ENCODE measurements at places on chromosomes 2 and 18.
A peak's percentile ranks its signal among the peaks of the same experiment; 100 is the strongest.

DNA sequence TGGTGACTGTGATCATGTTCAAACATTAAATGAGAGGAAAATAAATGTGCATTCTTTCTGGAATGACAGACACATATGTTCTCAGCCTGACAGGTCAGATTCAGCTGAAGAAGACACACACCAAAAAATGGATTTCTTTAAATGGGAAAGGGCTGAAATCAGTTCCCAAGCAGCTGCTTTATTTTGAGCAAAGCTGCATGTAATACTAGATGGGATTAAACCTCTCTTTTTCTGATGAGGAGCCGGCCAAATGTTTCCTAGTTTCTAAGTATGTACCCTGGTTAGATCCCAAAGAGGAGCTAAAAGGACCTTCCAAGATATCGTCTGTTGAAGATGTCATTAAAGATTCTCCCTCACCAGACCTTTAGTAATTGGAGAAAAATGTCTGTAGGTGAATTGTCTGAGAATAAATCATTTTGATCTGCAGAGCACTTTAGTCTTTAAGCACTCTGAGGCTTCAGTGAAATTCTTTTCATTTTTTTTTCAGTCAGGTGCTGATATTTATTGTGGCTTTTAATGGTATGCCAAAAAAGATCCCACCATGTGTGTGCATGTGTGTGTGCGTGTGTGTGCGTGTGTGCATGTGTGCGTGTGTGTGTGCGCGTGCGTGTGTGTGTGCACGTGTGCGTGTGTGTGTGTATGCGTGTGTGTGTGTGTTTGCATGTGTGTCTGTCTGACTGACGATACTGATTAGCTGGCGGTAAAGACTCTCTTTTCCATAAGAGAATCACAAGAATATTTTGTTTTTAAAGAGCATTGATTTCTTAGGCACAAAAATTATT lies 175.8 kb downstream of the IRS1 start:
- DNase-seq: no peak

- DNase-seq: no peak
These were observed 221.6 kb downstream of the MYCN start for GRCh38 chr2:16161768-16162490.

GRCh38 chr2:175400975-175401374 lies 219.5 kb upstream of the ATP5MC3 start:
- DNase-seq: no peak

- no peak for DNase-seq
These were observed 1.4 kb downstream of the MARCHF7 start for GRCh38 chr2:159713631-159714246.

DNA sequence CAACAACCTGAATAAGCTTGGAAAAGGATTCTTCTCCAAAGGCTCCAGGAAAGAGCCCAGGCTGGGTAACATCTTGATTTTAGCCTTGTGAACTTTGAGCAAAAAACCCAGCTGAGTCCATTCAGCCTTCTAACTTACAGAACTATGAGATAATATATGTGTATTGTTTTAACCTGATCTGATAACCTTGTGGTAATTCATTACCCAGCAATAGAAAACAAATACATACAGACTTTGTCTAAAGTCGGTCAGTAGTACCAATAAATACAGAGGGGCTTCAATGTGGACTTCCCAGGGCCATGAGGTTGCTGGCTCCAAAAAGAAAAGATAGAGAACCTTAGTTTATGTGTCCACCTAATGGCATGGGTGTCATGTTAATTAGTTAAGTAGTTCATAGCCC lies 191.8 kb downstream of the KCNH7 start:
- no peak for DNase-seq

DNA sequence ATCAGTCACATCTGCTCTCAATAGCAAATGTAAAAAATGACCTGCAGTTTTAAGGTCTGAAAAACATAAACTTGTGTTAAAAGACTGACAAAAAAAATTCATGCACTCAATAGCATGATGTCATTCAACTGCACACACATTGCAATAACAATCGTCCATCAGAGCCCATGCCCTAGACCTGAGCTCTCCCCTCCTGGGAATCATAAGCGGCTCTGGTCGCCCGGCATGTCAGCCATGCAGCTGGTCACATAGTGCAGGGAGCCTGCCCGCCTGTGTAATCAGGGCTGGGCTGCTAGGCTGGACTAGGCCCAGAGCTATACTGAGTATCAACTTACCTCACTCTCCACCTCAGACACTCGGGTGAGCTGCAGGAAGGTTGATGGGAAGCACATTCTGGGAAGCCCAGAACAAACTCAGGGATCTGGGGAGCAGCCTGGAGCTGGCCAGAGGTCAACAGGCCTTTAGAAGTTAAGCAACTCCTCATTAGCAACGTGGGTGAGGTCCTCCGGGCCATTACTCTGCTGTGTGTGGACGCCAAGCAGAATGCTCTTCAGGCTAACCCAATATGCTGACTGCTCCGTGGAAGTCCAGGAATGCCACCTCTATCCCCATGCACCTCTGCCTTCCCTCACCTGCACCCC lies 165.5 kb downstream of the TTC32 start:
- no peak for DNase-seq

GRCh38 chr2:146370826-146371225 lies 1474.0 kb upstream of the ACVR2A start:
- DNase-seq: no peak

GRCh38 chr2:128520340-128520739 lies 201.7 kb upstream of the HS6ST1 start:
- DNase-seq: no peak

GRCh38 chr2:200172521-200172920 lies 134.0 kb upstream of the SPATS2L start:
- DNase-seq: no peak

DNA sequence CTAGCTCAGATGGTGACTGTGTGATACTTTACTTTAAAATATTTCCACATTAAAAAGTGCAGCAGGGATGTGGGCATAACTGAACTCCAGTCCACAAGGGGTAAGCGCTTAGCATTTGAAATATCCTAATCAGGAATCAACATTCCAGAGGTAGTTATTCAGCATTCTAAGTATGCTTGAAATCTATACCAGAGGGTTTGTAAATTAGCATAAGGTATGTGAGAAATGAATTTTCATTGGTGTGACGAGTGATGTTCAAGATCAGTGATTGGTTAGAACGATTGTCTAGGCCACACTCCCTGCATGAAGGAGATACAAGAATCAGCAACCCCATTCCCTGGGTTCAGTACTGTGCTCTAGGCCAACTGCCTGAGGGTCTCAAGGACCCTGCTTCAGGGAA lies 42.6 kb downstream of the MAPK4 start:
- DNase-seq: no peak

DNA sequence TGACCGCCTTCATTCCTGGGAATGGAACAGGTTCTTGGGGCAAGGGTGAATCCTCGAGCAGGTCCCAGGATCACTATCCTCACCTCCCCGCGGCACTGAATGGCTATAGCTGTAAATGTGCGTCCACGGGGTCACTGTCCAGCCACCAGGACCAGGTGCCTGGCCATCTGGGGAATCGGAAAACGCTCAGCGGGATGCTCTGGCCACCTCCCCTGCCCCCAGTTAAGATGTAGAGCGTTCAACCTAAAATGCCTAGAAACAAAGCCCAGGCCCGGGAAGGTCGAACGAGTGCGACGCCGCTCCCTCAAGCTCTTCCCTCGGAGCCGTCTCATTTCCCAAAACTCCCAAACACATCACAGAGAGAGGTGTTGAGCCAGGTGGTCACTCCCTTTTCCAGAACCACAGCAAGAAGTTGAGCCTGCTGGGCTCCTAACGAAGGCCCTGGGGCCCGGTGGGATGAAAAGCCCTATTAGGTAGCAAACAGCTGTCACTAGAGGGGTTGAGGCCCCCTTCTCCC lies 795 bp upstream of the CAPN10 start:
- no peak for DNase-seq

- DNase-seq: no peak
These were observed 358.9 kb downstream of the HRH4 start for GRCh38 chr18:24819141-24819890.

DNA sequence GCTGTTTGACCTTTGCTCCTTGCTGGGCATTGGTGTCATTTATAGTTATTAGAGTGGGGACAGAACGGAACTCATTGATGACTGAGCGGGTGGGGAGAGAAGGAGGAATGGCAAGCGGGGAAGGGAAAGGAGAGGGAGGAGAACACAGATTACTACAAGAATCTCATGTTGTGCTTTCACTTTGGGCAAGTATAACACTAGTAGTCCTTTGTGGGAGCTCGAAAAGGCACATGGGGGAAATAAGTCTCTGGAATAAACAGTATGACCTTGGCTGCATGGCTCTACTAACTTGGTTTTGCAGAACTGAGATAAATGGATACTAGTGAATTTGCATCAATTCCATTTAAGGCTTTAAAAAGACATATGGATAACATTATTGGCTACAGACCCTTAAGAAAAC lies 161.7 kb upstream of the NABP1 start:
- no peak for DNase-seq

GRCh38 chr2:20972792-20973565 lies 70.9 kb downstream of the APOB start:
- no peak for DNase-seq

- DNase-seq: no peak
These were observed 143.3 kb downstream of the CYP26B1 start for GRCh38 chr2:72004201-72004915.

DNA sequence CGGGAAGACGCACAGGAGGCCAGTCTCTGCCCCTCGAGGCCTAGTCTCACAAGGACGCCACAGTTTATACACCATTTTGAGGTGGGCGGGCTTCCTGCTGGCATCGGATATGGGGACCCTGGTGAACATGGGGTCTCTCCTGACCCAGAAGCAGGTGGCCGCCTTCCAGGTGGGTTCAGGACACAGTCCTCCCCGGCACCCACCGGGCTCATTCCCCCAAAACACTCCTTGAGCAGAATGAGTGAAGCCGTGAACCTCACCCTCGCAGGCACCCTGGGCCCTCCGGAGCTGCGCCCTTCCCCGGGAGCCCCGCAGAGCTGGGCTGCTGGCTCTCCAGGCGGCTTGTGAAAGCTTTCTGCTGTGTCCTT lies 6.5 kb downstream of the NFATC1 start:
- DNase-seq: no peak

DNA sequence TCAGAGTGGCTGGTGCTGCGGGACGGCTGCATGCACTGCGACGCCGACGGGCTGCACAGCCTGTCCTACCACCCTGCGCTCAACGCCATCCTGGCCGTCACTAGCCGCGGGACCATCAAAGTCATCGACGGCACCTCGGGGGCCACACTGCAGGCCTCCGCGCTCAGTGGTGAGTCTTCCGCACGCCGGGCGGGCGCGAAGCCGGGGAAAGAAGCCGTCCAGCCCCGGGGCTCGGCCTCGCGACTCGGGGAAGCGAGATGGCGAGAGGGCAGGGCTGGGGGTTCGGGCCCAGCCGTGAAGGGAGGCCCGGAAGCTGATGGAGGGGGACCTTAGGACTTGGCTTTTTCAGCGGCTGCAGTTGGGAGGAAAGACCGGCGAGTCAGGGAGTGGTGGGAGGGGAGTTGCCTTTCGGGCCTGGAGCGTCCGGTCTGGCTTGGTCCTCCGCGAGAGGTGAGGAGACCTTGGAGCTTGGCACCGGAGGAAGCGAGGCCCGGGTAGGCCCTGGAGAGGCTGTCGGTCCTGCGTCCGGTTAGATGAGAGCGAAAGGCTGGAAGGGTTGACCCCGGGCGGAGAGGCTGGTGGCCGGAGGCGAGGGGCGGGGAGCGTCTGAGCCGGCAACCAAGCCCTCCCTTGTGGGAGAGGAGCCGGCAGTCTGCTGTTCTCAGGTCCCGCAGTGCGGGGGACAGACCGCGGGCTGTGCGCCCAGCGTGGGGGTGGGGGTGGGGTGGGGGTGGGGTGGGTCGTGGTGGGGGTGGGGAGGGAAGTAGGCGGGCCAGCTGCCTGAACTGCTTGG lies 691 bp downstream of the BIRC6 start:
- peak; percentile 35 for DNase-seq

DNA sequence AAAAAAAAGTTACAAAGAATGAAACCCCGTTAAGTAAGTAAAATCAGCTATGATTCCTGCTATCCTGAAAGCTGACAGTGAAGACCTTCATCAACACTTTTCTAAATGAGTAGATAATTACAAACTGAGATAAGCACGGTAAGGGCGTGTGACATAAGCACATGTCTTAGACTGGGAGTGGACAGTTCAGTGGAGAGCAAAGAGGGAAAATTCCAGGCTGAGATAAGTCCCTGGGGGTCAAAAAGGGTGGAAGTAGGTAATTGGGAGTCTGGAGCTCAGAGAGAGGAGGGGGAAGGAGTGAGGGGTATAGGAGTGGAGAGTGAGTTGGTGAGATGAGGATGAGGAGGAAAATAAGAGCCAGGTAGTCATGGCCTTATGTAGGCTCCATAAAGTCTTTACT lies 4.4 kb upstream of the IL1A start:
- DNase-seq: no peak

DNA sequence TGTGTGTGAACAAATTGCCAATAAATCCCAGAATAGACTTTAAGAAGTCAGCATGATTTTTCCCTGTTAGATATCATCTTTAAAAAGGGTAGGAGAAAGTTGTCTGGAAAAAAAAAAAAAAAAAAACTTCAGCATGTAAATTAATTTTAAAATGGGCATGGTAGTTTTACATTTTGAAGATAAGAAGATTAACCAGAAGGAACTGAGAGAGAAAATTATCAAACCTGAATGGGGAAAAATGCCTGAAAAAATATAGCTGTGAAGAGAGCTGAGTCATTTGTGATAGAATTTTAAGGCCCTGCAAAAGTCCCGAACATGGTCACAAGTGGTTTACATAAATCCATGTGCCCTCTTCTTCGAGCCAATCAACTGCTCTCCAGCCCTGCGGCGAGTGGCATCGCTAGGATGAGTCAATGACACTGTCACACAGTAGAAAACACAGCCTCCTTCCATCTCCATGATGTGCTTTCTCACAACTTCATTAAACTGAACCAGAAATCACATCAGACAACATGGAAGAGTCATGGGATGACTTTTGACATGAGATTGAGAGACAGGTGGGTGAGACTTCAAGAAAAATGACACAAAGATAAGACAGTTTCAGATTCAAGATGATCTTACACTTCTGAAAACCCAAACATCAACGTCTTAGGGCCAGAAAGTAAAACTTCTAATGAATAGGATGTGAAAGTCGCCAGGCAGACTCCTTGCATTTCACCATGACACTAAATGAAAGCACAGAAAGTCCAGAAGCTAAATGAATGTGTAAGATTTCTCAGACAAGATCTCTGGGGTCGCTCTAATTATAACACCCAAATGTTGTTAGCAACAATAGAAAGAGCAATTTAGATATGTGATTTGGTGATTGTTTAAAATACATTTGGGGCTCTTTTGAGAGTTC lies 273.0 kb upstream of the ID2 start:
- no peak for DNase-seq

- DNase-seq: no peak
These were observed 23.1 kb upstream of the CHAC2 start for GRCh38 chr2:53744395-53745065.

GRCh38 chr2:16391986-16392385 lies 273.6 kb downstream of the CYRIA start:
- no peak for DNase-seq

DNA sequence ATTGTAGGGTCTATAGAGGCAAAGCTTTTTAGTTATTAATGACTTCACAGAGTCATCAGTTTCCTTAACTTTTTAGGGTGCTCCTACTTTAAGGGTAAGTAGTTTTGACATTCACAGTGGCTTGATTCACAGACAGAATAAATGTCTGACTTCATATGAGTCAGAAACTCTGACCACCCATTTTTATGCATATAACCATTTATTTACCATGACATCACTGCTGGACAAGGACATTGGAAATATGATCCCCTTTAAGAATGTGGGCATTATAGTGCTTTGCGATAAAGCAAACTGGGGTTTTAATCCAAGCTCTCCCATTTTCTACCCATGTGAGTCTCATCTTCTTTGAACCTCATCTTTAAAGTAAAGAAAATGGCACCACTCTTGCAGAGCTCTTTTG lies 162.0 kb upstream of the MC4R start:
- DNase-seq: no peak

Measured in GM12891 (cell line).